ENCODE measurements at places on chromosomes 12 and 14.

DNA sequence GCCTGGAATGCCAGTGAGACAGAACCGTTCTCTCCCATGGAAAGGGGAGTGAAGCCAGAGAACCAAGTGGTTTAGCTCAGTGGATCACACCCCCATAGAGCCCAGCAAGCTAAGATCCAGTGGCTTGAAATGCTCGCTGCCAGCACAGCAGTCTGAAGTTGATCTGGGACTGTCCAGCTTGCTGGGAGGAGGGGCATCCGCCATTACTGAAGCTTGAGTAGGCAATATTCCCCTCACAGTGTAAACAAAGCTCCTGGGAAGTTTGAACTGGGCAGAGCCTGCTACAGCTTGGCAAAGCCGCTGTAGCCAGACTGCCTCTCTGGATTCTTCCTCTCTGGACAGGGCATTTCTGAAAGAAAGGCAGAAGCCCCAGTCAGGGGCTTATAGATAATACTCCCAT, 374.3 kb upstream of the DCN start:
- DNase-seq, result no peak

DNA sequence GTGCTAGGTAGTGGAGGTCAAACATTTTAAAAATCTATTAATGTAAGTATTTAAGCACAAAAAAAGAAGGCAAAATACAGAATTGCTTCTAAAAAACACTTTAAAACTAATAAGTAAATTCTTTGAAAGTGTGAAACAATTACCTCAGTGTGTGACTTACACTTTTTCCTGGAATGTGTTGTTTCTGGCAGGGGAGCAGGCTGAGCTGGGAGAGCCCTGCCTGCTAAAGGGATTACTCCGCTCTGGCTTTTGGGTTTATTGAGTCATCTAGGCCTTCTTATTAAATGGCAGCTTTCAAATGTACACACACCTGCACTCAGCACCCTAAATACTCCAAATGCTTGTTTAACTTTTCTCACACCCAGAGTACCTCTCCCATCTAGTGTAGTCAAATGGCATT, 279.8 kb downstream of the AKAP6 start:
- DNase-seq, result no peak

GRCh38 chr14:101062601-101063000, 159.1 kb upstream of the RTL1 start:
- no peak for DNase-seq

DNA sequence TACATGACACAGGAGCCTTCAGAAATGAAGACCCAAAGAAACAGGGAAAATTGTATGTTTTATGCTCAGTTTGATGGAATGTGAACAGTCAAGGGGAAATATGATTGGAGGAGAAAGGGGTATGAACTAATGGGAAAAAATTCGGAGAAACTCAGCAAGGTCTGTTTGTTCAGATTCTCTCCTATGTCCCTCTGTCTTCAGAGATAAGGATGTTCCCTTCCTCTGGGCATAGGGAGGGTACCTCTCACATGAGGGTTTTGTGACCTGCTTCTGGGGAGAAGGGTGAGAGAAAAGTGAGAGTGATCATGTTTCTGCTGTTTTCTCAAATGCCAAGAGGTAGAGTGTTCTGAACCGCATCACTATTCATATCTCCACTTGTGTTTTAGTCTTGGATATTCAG, 26.6 kb upstream of the LIMA1 start:
- DNase-seq, result no peak

DNA sequence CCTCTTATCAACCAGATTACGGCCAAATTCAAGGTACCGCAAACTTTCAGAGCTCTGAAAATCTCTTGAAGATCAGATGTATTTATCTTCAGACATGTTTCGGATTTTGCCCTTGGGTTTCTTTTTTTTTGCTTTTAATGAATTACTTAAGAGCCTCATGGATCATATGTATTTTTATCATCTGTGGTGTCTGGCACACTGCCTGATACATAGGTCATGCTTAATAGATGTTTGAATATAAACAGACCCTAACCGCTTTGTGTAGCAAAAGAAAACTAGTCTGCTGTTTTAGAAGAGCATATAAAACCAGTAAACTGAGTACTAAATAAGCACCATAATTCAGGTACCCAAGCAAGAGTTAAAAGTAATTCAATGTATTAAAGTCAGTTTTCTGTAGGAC, 20.1 kb upstream of the TBK1 start:
- DNase-seq, result no peak

DNA sequence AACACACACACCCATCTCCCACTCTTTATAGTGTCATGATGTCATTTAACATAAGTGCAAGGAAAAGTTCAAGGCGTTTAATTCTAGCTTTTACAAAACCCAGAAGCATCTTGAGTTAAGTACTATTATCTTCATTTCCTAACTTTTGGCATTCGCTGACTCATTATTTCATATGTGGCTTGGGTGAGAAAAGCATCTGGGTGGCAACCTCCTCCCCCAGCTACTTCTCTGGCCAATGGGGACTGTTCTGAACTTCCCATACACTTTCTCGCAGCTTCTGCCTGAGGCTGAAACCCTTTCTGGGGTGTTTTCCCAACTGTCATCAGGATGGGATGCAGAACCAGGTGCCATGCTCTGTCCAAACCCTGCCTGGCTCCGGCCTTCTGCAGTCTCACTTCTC, 2.8 kb upstream of the MARK3 start:
- DNase-seq, result no peak

Data from cortex of kidney (tissue), 1 donor.